DMS79 treated with DMSO at 0.1 percent for 48 hours (cell line): ENCODE measurements at places on chromosomes 11 and 22.

GRCh38 chr11:65525546-65526480 lies 930 bp downstream of the SCYL1 start:
- DNase-seq = peak; percentile 10

DNA sequence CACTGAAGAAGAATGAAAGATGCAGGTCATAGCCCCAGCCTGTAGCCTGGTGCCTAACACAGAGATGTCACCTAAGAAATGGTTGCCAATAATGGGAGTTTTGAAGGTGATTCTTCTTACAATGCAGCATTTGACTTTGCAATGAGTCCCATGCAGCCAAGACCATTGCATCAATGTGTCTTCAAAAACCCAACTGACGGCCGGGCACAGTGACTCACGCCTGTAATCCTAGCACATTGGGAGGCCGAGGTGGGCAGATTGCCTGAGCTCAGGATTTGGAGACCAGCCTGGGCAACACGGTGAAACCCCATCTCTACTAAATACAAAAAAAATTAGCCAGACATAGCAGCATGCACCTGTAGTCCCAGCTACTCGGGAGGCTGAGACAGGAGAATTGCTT lies 89.3 kb upstream of the ASPHD2 start:
- no peak for DNase-seq

GRCh38 chr11:65833297-65834030 lies at the start of gene SNX32:
TSS of gene SNX32 (plus strand) at chr11:65833963. CDS start at chr11:65834066, 103 bp downstream.
- peak; percentile 92 for DNase-seq

GRCh38 chr11:57641011-57641807 lies 8.5 kb downstream of the YPEL4 start:
- DNase-seq = peak; percentile 4
